Upper lobe of left lung (tissue), 6 donors: ENCODE measurements at places on chromosomes 4 and X. TPM values are rescaled to one million over a fixed set of nuclear protein-coding genes. Genes with fewer than 3 reads are reported as not detected.

CD38 gene
- 54.0 TPM for total RNA-seq

DNA sequence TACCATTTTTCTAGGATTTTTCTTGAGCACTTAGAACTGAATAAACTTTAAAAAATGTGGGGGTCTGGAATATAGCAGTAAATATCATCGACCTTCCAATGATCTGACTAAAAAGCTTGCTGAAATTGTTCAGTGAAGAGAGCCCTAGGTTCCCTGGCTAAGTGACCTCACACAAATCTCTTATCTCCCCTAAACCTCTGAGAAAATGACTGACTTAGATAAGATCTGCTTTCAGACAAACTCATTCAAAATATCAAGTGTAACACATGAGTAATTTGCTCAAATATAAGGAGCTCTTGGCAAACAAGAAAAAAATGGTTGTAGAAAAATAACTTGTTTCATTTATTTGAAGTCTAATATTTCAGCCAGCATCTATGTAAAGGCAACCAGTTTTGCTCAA, 441.7 kb upstream of the SLIT2 start:
- H3K36me3 ChIP-seq: no peaks in the 10 kb centered on the region
- no peak overlapping the region for H3K27ac ChIP-seq
- no peak overlapping the region for H3K4me3 ChIP-seq
- no peak for DNase-seq
- H3K4me1 ChIP-seq: no peaks in the 10 kb centered on the region

DNA sequence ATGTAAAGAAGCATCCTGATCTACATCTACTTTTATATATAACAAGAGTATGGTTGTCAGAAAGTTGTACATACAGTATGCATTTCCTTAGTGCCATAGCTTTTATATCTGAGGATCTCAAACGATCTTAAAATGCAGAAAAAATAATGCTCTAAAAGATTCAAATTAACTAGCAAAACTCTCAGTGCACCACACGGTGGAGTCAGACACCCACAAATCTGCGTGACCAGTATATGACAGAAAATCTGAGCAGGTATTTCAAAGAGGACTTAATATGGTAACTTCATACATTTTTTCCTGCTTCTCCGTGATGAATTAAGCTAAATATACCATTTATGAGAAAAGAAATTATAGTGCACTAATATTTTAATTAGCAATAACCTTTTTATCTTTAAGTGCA, 803.0 kb downstream of the DMD start:
- H3K4me3 ChIP-seq: no peak overlapping the region
- H3K36me3 ChIP-seq: no peaks in the 10 kb centered on the region
- no peaks in the 10 kb centered on the region for H3K4me1 ChIP-seq

DNA sequence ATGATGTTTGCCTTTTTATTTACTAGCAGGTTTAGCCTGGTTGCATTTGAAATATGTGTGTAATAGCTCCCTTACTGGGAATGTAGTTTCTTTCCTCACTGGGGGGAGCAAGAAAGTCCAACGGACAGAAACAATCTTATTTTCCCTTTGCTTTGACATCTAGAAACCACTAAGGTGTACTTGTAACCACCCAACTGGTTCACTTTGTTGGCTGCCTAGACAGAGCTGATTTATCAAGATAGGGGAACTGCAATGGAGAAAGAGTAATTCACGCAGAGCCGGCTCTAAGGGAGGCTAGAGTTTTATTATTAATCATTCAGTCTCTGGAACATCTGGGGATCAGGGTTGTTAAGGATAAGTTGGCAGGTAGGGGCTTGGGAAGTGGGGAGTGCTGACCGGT, 30.3 kb downstream of the XG start:
- no peaks in the 10 kb centered on the region for H3K4me1 ChIP-seq
- no peak overlapping the region for H3K4me3 ChIP-seq
- H3K36me3 ChIP-seq: no peaks in the 10 kb centered on the region
- no peaks in the 10 kb centered on the region for H3K27me3 ChIP-seq
